Naive thymus-derived CD4-positive, alpha-beta T cell (primary cell): ENCODE measurements at places on chromosomes 3 and 15.

GRCh38 chr3:144114767-144115166 lies 143.1 kb downstream of the DIPK2A start:
- DNase-seq: no peak

GRCh38 chr3:120348065-120348990 lies 826 bp downstream of the LRRC58 start:
- no peak for DNase-seq

DNA sequence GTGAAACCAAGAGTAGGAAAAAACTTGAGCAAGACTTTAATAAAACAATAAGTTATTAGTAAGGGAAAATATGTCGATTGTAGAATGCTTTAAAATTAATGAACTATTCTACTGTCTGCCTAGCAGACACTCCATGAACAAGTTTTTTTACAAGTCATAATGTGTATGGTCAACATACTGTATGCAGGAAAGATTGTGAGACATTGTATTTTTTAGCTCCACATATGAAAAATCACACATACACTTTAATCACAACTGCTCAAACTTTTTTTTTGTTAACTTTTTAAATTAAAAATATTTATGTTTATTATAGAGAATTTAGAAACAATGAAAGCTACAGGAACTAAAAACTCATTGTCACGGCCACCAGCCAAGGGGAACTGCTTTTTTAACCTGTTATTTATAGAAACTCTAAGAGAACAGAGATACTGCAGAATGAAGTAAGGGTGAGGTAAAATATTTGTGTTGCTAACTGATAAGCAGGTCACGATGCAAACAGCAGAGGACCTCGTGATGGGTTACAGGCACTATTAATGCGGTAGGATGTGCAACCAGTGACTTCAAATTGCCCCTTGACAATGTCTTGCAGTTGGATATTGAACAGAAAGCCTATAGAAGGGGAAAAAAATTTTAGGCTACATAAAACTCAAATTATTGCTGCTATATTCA lies 53.0 kb downstream of the THSD4 start:
- no peak for DNase-seq

- no peak for DNase-seq
Measured at GRCh38 chr15:86413191-86413590, 333.5 kb downstream of the AGBL1 start.

DNA sequence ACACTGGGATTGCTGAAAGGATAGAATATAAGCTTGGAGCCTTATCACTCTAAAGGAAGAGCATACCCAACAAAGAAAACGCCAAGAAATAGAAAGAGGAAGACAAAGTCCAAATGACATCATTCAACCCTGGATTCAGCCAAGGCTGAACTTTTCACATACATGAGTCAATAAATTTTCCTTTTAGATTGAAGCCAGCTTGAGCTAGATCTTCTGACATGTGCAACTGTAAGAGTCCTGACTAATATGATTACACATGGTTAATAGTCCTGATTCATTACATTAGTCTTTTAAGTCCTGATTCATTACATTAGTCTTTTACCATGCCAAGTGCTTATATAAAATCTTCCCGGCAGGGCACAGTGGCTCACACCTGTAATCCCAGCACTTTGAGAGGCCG lies 13.6 kb upstream of the DENND6A start:
- DNase-seq: no peak

- DNase-seq: no peak
Measured at GRCh38 chr3:58798312-58798711, 131.7 kb upstream of the FAM3D start.

DNA sequence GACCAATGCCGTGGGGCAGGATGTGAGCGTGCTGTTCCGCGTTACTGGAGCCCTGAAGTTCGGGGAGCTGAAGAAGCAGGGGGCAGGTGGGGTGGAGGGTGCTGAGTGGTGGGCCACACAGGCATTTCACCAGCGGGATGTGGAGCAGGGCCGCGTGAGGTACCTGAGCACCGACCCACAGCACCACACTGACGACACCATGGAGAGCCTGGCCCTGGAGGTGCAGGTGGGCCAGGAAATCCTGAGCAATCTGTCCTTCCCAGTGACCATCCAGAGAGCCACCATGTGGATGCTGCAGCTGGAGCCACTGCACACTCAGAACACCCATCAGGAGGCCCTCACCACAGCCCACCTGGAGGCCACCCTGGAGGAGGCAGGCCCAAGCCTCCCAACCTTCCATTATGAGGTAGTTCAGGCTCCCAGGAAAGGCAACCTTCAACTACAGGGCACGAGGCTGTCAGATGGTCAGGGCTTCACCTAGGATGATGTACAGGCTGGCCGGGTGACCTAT lies 179.6 kb downstream of the TBC1D2B start:
- DNase-seq: no peak

GRCh38 chr15:67307156-67307555 lies 52.6 kb downstream of the IQCH start:
- DNase-seq: no peak

- DNase-seq: no peak
Measured at GRCh38 chr15:60379525-60380274, 18.1 kb downstream of the ANXA2 start.

DNA sequence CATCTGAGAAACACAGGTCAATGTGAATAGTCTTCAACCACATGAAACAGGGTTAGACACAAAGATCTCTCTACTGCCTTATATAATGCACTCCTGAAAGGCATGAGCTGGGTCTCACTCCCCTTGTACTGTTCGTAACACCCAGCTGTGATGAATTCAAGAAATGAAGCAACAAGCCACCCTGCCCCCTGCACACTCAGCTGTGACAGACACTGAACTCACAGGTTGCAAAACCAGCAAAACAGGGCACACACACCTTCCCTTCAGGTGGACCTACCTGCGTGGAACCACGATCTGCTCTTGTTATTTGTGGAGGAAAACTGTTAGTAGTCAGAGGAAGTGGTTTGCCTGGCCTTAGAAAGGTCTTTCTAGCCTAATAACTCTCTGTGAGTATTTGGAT lies 64.5 kb downstream of the CERS3 start:
- DNase-seq: no peak

DNA sequence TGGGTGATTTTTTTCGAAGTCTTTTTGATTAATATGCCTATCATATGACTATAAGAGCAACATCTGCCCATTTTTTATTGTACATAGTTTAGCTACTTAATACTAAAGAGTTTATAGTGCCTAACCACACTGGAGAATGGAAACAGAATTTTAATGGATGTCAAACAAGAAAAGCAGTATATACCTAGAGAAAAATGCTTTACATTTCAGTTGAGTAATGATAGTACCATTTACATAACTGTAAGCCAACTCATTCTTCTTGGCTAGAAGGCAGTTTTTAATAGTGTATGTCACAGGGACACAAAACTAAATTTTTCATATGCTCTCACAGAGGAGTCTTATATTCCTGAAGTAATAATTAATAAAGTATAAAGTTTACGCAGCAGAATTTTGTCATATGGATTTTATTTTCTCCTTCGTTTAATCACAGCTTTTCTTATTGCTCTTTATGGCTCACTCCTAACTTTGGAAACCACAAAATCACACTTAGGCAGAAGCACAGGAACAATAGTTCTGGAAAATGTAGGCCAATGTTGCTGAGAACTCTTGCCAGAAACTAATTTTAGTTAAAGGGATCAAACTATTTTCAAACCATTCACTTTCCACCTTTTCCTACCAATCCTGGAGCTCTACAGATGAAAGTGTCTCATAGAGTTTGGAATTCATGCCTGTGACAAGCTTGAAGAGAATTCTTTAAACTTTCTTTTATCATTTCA lies 243.6 kb downstream of the ZIC1 start:
- no peak for DNase-seq

DNA sequence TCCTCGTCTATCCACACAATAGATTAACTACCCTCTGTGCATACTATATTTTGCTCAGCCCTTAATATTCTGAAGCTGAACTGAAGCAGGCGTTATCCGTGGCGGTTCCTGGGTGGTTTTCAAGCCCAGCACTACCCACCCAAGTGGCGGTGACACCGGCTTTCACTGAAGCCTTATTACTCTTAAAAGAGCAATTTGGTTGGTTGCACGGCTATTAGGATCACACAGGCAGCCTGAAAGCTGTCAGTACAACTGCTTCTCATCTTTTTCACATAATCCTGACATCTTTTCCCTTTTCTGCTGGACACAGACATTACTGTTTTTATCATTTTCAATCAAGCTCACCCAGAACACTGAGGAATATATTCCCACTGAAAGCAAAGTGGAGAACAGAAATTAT lies 525.3 kb upstream of the ZNF717 start:
- no peak for DNase-seq

DNA sequence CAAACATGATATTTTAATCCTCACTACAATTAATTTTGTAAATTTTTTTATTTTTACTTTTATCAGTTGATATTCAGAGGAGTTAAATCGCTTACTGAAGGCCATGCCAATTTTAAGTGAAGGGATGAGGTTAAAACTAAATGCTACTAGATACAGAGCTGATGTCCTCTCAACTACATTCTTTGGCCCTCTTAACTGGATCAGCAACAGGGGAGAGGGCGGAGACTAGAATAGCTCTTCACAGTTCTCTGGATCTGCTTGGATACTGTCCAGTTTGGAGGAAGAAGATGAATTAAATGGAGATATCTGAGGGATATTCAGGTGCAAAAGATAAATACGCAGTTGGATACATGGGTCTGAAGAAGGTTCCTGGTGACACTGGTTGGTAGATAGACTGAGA lies 85.6 kb upstream of the LYSMD4 start:
- no peak for DNase-seq

GRCh38 chr15:93253681-93254080 lies 164.7 kb upstream of the RGMA start:
- no peak for DNase-seq
